ENCODE measurements at places on chromosomes 12 and 14. TPM values are rescaled to one million over a fixed set of nuclear protein-coding genes. Genes with fewer than 3 reads are reported as not detected.

DNA sequence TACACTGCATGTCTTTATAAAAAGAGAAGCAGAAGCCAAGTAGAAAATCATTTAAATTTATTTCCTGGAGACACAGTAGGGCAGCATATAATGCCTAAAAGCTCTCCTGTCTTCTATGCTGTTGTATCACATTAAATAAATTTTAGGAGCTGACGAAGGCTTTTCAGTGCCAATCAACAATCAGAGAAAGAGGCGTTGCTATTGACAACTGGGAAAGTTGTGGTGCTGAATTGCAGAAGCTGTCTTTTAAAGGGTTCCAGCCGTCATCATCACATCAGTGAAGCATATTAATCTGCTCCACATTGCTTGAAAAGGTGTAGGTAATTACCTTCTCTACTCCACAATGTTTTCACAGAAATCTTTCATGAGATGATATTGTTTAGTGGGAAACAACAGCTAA lies 103.9 kb downstream of the FSCB start:
- H3K27ac ChIP-seq = no peak overlapping the region
- DNase-seq = no peak
- H3K4me3 ChIP-seq = no peak overlapping the region

Gene ARHGAP9
- total RNA-seq = 2.8 TPM

Gene PLEK2
- total RNA-seq = 0.67 TPM

DNA sequence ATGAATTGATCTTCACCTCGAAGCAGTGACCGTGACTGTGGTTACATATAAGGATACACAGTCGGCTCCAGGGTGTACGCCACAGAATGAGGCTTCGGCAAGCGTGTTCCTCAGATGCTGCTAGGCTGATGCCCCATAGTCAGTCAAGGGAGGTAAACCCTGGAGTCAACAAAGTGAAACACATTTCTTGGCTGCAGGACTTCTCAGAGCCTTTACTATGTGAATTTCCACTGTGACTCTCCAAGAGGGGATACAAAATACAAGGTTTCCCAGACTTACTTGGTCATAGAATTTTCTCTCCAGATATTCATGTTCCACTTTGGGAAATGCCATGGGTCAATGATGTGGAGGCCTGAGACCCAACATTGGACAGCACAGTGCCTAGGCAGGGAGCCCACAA lies 260.6 kb downstream of the BCL11B start:
- no peaks in the 10 kb centered on the region for H3K27me3 ChIP-seq
- DNase-seq = no peak
- H3K27ac ChIP-seq = no peak overlapping the region
- H3K4me3 ChIP-seq = no peak overlapping the region
- H3K4me1 ChIP-seq = peaks cover 4% of the 10 kb centered on the region
- H3K36me3 ChIP-seq = no peaks in the 10 kb centered on the region

Gene SOAT2
- 0.98 TPM for total RNA-seq

Data from progenitor cell of endocrine pancreas (in vitro differentiated cells).